Stimulated activated CD4-positive, alpha-beta T cell treated with anti-CD3 and anti-CD28 coated beads, TNF-alpha, amount 100 ng/mL, for 48 hours (primary cell): ENCODE measurements at places on chromosomes 2 and 18.

DNA sequence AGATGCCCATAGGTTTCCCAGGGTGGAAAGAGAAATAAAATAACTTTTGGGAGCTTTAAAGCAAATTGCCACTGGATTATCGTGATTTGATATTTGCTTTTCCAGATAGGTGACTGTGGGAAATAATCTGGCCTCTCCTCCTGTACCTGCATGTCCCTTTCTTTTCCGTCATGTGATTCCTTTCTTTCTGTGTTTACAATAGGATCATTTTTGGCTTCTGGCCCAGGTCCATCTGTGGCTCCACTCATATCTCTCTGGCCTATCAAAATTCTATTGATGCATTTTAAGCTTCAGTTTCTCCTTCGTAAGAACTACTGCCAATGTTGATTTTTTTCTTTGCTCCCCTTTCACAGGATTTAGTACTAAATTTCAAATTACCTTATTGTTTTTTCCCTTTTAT, 153.6 kb downstream of the CCDC85A start:
- DNase-seq, result no peak

DNA sequence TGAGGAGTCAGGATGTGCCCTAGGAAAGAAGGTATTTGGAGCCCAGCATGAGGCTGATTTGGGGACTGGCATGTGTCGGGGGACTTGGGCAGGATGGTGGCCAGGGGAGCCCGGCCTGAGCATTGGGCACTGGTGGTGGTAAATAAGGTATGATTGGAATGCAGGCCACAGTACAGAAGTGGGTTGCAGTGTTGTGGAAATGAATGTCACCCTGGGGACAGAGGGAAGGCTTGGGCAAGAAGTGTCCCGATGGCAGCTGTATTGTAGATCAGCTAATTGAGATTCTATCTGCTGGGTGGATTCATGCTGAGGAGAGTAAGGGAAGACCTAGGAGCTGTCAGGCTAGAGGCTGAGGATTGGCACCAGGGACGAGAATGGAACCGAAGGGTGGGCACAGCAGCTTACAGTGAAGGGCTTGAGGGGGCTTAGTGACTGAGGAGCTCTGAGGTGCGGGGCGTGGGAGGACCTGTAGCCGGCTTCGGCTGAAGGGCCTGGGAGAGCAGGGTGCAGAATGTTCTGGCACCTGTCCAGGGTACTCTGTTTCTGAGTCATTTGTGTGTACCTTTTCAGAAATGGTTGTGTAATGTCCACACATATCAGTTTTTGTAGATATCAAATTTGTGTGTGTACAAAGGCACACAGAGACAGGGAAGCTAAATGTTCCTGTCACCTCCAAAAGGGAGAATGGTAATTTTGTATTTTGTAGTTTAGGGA, 170.2 kb downstream of the PRKCE start:
- DNase-seq, result no peak

DNA sequence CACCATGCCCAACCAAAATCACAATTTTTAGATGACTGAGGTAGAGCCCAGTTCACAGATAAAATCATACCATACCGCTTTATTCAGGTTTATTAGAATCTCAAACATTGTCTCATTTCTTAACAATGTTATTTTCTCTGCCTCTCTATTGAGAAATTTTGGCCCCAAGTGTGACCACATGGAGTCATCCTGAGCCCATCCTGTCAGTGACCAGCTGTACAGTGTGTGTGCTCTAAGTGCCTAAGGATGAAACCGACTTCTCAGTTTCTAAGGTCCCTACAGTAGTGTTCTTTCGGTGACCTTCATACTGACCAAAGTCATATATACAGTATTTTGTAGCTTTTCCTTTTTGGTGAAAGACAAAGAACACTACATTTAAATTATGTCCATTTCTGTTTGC, 123.7 kb upstream of the MSTN start:
- no peak for DNase-seq

DNA sequence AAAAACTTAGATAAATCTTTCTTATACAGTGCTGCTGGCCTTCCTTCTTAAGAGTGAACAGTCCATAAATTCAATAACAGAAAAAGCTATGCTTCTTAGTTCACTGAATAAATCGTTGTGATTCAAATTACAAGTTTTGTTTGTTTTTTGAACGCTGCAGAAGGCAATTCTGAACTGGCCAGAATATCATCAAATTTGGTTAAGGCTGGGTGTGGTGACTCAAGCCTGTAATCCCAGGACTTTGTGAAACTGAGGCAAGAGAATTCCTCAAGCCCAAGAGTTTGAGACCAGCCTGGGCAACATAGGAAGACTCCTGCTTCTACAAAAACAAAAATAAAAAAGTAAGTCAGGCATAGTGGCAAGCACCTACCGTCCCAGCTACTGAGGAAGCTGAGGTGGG, 111.2 kb upstream of the SLC39A10 start:
- DNase-seq, result no peak

DNA sequence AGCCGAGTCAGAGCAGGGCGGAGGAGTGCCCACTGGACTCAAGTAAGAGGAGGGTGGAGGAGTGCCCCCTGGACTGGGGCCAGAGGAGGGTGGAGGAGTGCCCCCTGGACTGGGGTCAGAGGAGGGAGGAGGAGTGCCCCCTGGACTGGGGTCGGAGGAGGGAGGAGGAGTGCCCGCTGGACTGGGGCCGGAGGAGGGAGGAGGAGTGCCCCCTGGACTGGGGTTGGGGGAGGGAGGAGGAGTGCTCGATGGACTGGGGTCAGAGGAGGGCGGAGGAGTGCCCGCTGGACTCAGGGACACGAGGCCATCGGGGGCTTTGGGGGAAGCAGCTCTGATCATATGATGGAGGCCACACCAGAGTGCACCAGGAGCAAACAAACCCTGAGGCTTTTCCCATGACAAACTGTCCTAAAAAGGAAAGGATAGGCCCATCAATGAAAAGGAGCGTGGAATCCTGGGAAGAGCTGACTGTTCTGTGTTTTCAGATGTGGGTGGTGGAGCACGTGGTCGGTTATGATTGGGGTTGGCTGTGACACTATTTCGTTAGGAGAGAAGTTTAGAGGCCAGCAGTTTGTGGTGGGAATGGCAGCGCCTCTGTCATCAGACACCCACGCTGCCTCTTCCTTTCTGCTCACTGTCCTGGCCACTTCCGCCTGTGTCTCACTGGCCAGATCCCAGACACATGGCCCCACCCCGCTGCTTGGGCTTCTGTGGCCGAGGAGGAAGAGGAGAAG, 24.5 kb upstream of the HPCAL1 start:
- DNase-seq, result no peak
